Aorta (tissue), 5 donors: ENCODE measurements at places on chromosomes 6 and 20. TPM values are rescaled to one million over a fixed set of nuclear protein-coding genes. Genes with fewer than 3 reads are reported as not detected.

GRCh38 chr6:40962241-40962640 is 76.8 kb downstream of the UNC5CL start:
- no peaks in the 10 kb centered on the region for H3K36me3 ChIP-seq
- no peaks in the 10 kb centered on the region for H3K27me3 ChIP-seq
- no peaks in the 10 kb centered on the region for H3K4me1 ChIP-seq
- H3K4me3 ChIP-seq: no peak overlapping the region
- H3K27ac ChIP-seq: no peak overlapping the region
- DNase-seq: no peak

- H3K36me3 ChIP-seq: no peaks in the 10 kb centered on the region
- H3K4me1 ChIP-seq: no peaks in the 10 kb centered on the region
- no peak for DNase-seq
- no peak overlapping the region for H3K4me3 ChIP-seq
Measured at GRCh38 chr20:63428906-63429575, 43.4 kb downstream of the KCNQ2 start.

The EHMT2 gene
- 56.8 TPM for polyA plus RNA-seq

The TBX18 gene
- polyA plus RNA-seq: 11.0 TPM

GRCh38 chr6:27897580-27898206 is 14.5 kb downstream of the OR2B2 start:
- H3K27ac ChIP-seq: no peak overlapping the region
- H3K4me3 ChIP-seq: no peak overlapping the region
- no peaks in the 10 kb centered on the region for H3K4me1 ChIP-seq
- DNase-seq: no peak

DNA sequence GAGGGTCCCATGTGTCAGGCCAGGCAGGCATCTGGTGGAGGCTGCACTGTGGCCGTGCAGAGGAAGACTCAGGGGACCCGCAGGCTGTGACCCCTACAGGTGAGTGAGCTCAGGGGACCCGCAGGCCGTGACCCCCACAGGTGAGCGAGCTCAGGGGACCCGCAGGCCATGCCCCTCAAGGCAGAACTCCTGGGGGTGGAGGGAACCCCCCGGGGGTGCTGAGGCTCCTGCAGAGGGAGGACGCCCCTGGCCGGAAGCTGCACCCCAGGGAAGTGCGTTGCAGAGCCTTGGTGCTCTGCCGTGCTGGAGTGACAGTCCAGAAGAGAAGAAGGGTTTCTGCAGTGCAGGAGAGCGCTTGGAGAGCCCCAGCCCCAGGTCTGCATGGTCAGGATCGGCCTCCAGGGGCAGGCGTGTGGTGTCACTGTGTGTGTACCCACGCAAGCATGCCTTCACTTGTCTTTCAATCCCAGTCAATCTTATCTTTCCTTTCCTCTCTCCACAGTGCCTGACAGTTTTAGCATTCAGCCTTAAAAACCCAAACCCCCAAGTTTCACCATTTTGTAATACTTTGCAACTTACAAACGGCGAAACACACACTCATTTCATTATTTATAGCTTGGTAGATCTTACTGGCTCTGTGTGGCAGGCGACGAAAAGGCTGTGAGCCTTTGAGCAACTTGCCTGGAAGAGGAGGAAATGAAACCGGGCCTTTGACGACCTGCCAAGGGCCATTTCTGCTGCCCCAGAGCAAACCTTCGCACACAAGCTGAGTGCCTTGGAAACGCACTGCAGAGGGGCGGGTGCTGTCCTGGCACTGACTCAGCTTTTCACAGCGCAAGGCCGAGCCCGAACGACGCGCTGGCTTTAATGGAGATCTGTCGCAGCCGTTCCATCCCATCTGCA is 101.4 kb upstream of the AGPAT4 start:
- H3K36me3 ChIP-seq: no peaks in the 10 kb centered on the region
- H3K4me1 ChIP-seq: no peaks in the 10 kb centered on the region
- no peak overlapping the region for H3K4me3 ChIP-seq
- no peaks in the 10 kb centered on the region for H3K27me3 ChIP-seq
- H3K27ac ChIP-seq: no peak overlapping the region

- H3K27me3 ChIP-seq: no peaks in the 10 kb centered on the region
- H3K27ac ChIP-seq: no peak overlapping the region
- H3K36me3 ChIP-seq: no peaks in the 10 kb centered on the region
- DNase-seq: peak; percentile 62
- H3K4me3 ChIP-seq: no peak overlapping the region
Measured at GRCh38 chr6:12748815-12749521, 32.4 kb downstream of the PHACTR1 start.

The SLC17A1 gene
- not detected for polyA plus RNA-seq

GRCh38 chr20:51979226-51979625 is 176.9 kb upstream of the SALL4 start:
- H3K27ac ChIP-seq: no peak overlapping the region
- H3K27me3 ChIP-seq: no peaks in the 10 kb centered on the region
- H3K36me3 ChIP-seq: no peaks in the 10 kb centered on the region
- H3K4me3 ChIP-seq: no peak overlapping the region
- H3K4me1 ChIP-seq: no peaks in the 10 kb centered on the region
- DNase-seq: no peak

- DNase-seq: no peak
- no peaks in the 10 kb centered on the region for H3K27me3 ChIP-seq
- H3K36me3 ChIP-seq: peaks cover 7% of the 10 kb centered on the region
Measured at GRCh38 chr20:49161428-49162152, 26.5 kb downstream of the STAU1 start.

The DYNLT2 gene
- polyA plus RNA-seq: 1.6 TPM

DNA sequence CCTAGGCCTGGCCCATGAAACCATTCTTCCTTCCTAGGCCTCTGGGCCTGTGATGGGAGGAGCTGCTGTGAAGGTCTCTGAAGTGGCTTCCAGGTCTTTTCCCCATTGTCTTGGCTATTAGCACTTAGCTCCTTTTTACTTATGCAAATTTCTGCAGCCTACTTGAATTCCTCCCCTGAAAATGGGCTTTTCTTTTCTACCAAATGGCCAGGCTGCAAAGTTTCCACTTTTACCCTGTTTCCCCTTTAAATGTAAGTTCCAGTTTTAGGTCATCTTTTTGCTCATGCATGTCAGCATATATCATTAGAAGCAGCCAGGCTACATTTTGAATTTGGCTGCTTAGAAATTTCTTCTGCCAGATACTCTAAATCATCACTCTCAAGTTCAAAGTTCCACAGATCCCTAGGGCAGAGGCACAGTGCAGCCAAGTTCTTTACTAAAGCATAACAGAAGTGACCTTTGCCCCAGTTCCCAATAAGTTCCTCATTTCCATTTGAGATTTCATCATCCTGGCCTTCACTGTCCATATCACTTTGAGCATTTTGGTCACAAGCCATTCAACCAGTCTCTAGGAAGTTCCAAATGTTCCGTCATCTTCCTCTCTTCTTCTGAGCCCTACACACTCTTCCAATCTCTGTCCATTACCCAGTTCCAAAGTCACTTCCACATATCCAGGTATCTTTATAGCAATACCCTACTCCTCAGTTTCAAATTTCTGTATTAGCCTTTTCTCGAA is 71.9 kb downstream of the TBC1D7 start:
- no peak overlapping the region for H3K4me3 ChIP-seq
- H3K4me1 ChIP-seq: no peaks in the 10 kb centered on the region
- DNase-seq: no peak
- H3K36me3 ChIP-seq: peaks cover 2% of the 10 kb centered on the region
- no peaks in the 10 kb centered on the region for H3K27me3 ChIP-seq
- H3K27ac ChIP-seq: no peak overlapping the region

GRCh38 chr6:4155848-4156466 is 20.6 kb upstream of the ECI2 start:
- peak; percentile 80 for DNase-seq
- no peak overlapping the region for H3K27ac ChIP-seq
- H3K4me1 ChIP-seq: no peaks in the 10 kb centered on the region
- H3K36me3 ChIP-seq: no peaks in the 10 kb centered on the region

- no peaks in the 10 kb centered on the region for H3K27me3 ChIP-seq
- DNase-seq: no peak
- H3K36me3 ChIP-seq: no peaks in the 10 kb centered on the region
- H3K27ac ChIP-seq: no peak overlapping the region
- H3K4me1 ChIP-seq: no peaks in the 10 kb centered on the region
Measured at GRCh38 chr6:157535340-157536222, 154.6 kb downstream of the ZDHHC14 start.

- H3K36me3 ChIP-seq: no peaks in the 10 kb centered on the region
- H3K4me3 ChIP-seq: no peak overlapping the region
- H3K27ac ChIP-seq: no peak overlapping the region
- no peaks in the 10 kb centered on the region for H3K4me1 ChIP-seq
Measured at GRCh38 chr6:150813993-150814359, 51.5 kb upstream of the MTHFD1L start.

DNA sequence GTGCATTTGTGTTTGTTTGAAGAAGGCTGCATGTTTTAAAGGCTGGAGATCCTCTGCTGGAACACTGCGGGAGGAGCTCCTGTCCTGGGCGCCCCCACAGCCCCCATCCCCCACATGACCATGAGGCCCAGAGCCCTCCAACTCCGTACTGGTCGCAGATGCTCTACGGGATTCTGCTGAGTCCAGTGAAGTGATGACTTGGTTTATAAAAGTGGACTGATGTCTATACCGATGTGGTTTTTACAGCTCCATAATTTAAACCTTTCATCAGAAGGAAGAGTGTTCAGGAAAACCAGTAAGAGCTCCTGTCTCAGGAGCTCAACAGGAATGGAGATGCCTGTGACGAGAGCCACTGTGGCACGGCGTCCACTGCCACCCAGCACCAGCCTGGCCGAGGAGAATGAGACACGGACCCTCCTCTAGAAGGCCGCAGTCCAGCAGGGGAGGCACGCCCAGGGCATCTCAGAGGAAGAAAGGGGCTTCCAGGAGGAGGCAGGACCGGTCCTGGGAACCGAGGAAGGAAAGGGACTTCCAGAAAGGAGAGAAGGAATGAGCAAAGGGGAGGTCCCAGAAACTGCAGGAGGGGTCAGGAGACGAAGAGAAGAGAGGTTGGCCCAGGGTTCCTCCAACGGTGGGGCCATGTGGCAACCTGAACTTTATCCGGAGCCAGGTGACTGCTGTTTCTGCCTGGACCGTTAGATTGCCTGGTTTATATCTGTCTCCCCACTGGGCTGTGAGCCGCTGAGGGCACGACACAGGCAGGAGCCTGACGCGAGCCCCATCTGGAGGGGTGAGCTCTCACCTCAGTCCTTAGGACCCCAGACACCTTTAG is 26.9 kb downstream of the BFSP1 start:
- DNase-seq: no peak
- no peaks in the 10 kb centered on the region for H3K36me3 ChIP-seq
- H3K4me1 ChIP-seq: no peaks in the 10 kb centered on the region
- no peak overlapping the region for H3K4me3 ChIP-seq
- H3K27ac ChIP-seq: no peak overlapping the region

GRCh38 chr6:119742188-119742803 is 392.7 kb upstream of the MAN1A1 start:
- H3K27ac ChIP-seq: no peak overlapping the region
- H3K36me3 ChIP-seq: no peaks in the 10 kb centered on the region
- no peaks in the 10 kb centered on the region for H3K27me3 ChIP-seq
- peak; percentile 81 for DNase-seq
- H3K4me1 ChIP-seq: no peaks in the 10 kb centered on the region

- no peak for DNase-seq
- H3K27ac ChIP-seq: no peak overlapping the region
- H3K4me3 ChIP-seq: no peak overlapping the region
- H3K27me3 ChIP-seq: no peaks in the 10 kb centered on the region
- peaks cover 7% of the 10 kb centered on the region for H3K4me1 ChIP-seq
Measured at GRCh38 chr6:81844686-81845085, 92.2 kb upstream of the TENT5A start.

DNA sequence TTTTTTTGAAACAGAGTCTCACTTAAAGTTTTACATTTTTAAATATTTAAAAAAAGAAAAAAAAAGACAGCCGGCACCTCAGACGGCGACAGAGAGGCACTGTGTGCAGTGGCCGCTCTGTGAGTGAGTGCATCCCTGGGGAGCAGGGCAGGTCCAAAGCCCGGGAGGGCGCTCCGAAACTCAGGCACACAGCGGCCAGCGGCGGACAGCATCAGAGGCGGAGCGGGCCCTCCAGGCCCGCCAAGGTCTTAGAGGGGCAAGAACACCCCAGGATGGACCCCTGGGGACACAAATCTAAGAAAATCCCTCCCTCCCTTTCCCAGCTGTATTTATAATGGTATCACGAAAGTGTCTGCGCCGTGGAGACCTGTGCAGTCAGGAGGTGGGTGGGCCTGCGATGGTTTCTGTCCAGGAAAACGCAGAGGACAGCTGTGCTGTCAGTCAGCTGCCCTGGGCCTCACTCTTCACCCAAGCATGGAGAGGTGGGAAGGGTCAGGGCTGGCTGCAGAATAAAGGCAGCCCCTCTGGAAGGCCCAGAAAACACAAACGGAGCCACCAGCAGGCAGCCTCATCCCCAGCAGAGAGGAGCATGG is 43.8 kb downstream of the TAF4 start:
- no peaks in the 10 kb centered on the region for H3K27me3 ChIP-seq
- no peak overlapping the region for H3K27ac ChIP-seq
- DNase-seq: no peak
- H3K4me3 ChIP-seq: no peak overlapping the region
